ENCODE measurements at places on chromosomes 16 and 17.

- no peak for DNase-seq
Observed at GRCh38 chr17:38844261-38844757, 9.2 kb downstream of the RPL23 start.

DNA sequence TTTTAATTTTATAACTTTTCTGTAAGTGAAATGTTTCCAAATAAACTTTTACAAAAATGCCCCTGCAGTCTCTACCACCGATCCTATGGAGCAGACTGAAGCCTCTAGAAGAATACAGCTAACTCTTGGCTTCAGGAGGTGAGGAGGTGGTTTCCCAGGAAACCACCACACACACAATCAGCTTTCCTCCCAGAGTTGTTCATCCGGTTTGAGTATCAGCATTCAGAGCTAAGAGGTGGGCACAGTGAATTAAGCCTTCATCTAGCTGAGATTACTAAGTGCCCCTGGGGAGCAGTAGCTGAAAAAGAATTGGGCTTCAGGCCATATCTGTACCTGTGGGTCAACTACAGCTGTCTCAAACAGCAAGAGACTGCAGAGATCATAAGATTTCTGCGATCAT lies 139.7 kb downstream of the AATF start:
- DNase-seq = no peak

DNA sequence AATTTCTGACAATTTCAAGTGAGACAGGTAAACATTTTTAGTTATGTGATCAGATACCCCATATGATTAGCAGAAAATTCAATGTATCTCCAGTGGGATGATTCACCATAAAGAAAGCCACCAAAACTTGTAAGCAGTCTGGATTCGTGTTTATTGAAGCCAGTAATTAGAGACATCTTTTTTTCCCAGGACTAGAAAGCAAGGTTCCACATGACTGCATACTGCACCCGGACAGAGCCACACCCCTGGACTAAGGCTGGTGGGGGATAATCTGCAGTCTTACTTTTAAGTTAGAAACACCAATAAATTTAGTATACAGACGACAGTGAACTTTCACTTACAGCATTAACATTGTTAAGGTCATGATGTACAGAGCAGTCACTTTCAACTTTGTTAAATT lies 24.2 kb upstream of the CMTM4 start:
- DNase-seq = no peak

GRCh38 chr16:82364690-82365089 lies 194.7 kb upstream of the MPHOSPH6 start:
- no peak for DNase-seq

DNA sequence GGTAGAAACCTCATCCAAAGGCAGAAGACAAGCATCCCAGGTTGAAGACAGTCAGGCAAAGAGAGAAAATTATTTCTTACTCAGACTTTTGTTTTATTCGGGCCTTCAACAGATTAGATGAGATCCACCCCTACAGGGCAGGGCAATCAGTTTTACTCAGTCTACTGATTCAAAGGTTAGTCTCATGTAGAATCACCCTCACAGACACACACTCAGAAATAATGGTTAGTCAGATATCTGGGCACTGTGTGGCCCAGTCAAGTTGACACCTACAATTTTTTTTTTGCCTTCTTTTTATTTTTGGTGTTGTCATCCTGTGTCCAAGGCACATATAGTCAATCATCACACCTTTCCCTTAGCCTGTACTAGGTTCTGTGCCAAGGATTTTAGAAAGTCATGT lies 729.8 kb downstream of the WWOX start:
- no peak for DNase-seq

DNA sequence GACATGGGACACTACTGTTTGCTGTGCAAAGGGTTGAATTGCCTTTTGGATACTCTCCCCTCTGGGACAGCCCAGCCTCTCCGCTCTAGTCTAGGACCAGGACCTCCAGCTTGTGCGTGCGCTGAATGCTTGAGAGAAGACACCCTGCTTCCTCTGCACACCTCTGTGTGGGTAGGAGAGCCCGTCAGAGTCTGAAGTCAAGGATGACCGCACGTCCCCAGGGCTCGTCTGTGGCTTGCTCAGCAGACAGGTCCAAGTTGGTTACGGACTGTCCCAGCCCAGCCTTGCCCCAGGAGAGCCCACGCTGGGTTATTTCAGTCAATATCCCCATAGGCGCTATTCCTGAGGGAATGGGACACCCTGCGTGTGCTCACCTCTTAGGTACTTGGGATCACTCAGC lies 3.7 kb downstream of the C16orf89 start:
- no peak for DNase-seq

- no peak for DNase-seq
Observed at GRCh38 chr17:11296994-11297393, 56.0 kb downstream of the SHISA6 start.

DNA sequence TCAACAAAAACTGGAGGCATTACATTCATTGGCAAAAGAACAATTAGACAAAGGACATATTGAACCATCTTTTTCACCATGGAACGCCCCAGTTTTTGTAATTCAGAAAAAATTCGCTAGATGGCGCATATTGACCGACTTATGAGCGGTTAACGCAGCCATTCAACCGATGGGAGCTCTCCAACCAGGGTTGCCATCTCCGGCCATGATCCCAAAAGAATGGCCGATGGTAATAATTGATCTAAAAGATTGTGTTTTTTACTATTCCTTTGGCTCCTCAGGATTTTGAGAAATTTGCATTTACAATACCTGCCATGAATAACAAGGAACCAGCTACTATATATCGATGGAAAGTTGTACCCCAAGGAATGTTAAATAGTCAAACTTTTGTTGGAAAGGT lies 21.4 kb downstream of the ALOX15B start:
- peak; percentile 73 for DNase-seq

GRCh38 chr16:19213885-19214284 lies 45.8 kb downstream of the SYT17 start:
- DNase-seq = no peak

GRCh38 chr17:76208120-76208519 lies 32.2 kb downstream of the RNF157 start:
- DNase-seq = no peak

DNA sequence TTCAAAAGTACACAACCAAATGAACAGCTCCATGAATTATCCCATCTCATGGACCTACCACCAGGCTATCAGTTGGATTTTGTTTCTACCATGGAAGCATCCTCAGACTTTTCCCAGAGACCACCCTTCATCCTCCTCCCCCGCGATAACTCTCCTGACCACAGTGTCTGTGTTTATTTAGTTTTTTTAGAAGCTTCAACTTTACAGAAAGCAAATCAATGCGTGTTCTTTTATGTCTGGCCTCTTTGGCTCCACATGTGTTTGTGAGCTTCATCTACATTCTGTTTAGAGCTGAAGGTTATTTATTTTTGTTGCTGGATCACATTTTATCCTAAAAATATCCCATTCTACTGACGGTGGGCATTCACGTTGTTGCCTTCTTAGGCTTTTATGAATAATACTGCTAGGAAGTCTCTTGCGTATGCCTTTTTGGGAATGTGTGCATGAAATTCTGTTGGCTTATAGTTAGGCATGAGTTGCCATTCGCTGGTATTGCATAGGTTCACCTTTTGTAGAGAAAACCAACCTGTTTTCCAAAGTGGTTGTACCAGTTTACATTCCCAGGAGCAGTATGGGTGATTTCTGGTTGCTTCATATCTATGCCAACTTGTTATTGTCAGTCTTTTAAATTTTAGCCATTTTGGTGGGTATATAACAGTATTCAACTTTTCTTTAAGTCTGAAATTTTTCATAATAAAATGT lies 83.0 kb downstream of the CMIP start:
- DNase-seq = no peak

GRCh38 chr17:77280304-77281121 lies 139.7 kb downstream of the SEC14L1 start:
- no peak for DNase-seq

DNA sequence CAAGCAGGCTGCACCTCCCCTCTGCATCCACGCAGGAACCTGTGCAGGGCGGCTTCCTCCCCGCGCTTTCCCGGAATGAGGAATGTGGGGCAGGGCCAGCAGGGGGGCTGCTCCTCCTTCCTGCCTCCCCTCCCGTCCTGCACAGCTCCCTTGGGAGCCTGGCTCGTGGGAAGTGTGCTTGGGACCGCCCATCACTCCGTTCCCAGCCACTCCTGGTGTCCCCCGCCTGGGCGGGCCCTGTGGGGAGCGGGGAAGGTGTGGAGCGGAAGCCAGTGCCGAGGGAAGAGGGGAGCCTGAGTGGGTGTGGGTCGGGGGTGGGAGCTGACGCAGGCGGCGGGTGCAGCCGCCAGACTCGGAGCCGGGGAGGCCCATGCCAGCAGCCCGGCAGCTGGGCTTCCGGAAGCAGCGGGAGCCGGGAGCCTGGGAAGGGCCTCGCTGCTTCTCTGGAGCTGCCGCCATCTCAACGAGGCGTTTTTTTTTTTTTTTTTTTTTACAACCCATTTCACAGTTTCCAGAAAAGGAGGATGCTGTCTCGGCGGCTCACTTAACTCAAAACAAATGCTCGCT lies 24.1 kb downstream of the BAHCC1 start:
- DNase-seq = no peak

- no peak for DNase-seq
Observed at GRCh38 chr16:14961405-14962186, 13.2 kb upstream of the PDXDC1 start.

DNA sequence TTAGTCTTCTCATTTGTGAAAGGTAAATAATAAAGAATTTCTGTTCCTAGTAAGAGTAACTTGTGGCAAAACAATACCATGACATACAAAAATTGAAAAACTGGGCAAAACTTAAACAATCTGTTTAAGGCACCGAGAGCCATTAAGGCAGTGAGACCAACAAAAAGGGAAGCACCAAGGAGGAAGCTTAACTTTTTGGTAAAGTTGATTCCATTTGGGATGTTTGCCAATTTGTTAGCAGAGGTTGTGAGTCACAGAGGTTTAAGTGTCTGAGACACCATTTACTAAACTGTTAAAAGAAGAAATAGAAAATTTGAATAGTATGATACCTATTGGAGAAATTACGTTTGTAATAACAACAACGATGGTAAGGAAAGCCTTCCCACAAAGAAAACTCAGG lies 4.9 kb downstream of the SLC35G3 start:
- DNase-seq = no peak

GRCh38 chr16:88264641-88265285 lies 118.0 kb upstream of the ZNF469 start:
- DNase-seq = peak; percentile 26

GRCh38 chr16:8889893-8890548 lies 7.9 kb downstream of the LITAFD start:
- DNase-seq = no peak

DNA sequence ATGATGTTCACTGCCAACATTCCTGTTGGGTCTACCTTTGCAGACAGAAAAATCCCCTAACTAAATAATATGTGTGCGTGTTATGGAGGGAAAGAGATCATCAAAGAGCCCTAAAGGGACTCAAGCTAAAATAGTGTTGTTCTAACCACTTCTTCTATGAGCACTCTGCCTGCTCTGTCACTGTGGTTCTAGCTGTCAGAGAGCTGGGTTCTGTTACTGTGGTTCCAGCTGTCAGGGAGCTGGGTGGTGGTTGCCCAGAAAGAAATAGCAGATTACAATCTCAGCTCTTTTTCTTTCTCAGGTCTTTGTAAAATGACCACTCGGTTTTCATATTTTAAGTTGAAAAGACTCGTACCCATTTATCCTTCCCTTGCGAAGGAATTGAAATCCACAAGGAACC lies 176.3 kb downstream of the HS3ST3A1 start:
- DNase-seq = no peak

GRCh38 chr16:8179615-8180014 lies 410.7 kb downstream of the TMEM114 start:
- no peak for DNase-seq

All from endothelial cell (in vitro differentiated cells).